ENCODE measurements at places on chromosomes 5 and 9.

- no peak for DNase-seq
These were observed 29.9 kb upstream of the MVB12B start for GRCh38 chr9:126296687-126297086.

DNA sequence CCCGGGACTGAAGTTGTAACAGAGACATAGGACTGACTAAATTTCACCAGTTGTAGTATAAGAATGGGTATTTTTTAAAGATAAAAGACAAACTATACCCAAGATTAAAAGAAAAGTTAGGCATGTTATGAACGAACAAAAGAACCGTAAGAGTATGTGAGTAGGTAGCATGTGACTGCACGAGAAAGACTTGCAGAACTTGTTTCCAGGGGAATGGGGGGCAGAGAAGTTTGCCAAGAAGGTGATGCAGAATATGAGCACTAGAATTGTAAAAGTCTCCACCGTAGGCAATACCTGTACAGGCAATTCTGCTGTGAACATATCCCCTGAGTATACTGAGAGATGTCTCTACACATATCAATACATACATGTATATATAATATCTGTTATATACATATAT lies 614.7 kb downstream of the PRELID2 start:
- DNase-seq = no peak

GRCh38 chr5:131684595-131684994 lies 49.6 kb upstream of the RAPGEF6 start:
- DNase-seq = no peak

GRCh38 chr9:18472435-18472834 lies 1.5 kb upstream of the ADAMTSL1 start:
- no peak for DNase-seq

- DNase-seq = no peak
These were observed 185.9 kb downstream of the MSX2 start for GRCh38 chr5:174910245-174910737.

DNA sequence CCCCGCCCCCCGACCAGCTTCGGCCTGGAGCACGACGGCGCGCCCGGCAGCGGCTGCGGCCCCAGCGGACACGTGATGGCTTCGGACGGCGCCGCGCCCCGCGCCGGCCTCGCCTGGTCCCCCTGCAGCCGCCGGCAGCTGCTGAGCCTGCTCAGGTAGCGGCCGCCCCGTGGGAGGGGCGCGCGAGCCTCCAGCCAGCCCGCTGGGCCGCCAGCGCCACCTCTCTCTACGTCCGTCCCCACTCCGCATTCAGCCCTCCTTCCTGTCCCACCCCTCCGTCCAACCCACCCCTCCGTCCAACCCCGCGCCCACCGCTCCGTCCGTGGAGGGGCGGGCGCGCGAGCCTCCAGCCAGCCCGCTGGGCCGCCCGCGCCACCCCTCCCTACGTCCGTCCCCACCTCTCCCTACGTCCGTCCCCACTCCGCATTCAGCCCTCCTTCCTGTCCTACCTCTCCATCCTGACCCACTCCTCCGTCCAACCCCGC lies 6.5 kb downstream of the ADAMTS13 start:
- DNase-seq = no peak

GRCh38 chr9:123421801-123422455 lies 65.9 kb downstream of the CRB2 start:
- no peak for DNase-seq

DNA sequence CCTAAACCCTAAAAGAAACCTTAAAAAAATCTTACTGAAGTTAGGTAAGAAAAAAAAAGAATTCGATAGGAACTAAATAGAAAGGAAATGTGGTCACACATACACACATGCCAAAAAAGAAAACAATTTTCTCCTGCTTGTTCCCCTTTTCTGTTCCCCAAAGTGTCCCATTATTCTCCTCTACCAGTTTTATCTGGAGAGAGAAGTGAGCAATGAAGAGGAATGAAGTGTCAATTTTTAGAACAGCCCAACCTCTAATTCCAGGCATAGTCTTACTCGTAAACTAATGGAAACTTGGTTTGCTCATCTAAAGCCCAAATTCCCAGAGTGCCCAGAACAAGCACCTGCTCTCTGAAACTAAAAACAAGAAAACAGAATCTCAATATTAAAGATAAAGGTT lies 26.1 kb downstream of the AP3B1 start:
- no peak for DNase-seq

GRCh38 chr5:177553671-177554429 lies 513 bp downstream of the FAM193B start:
- DNase-seq = no peak

DNA sequence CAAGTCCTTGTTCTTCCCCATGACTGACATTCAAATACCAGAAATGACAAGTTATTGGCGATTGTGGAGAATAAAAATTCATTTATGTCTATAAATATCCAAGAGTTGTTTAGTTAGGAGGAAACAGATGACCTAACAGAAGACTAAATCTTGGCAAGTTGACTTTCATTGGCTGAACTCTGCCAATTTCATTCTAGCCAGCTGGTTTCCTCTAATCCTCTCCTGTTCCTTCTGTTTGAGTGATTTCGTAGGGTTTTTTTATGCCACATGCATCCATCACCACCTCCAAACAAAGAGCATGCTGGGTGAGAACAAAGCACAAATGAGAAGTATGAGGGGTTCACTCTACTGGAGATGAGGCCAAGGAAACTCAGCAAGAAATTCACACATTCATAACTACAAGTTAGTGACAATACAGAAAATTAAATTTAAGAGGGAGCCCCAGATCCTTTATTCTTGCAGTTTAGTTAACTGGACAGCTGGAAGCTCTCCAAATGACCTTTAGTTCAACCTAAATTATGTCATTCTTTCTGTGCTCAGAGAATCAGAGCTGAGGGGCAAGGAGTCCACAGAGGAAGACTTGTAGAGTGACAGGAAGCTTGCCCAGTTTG lies 932.0 kb downstream of the TLE4 start:
- DNase-seq = no peak

DNA sequence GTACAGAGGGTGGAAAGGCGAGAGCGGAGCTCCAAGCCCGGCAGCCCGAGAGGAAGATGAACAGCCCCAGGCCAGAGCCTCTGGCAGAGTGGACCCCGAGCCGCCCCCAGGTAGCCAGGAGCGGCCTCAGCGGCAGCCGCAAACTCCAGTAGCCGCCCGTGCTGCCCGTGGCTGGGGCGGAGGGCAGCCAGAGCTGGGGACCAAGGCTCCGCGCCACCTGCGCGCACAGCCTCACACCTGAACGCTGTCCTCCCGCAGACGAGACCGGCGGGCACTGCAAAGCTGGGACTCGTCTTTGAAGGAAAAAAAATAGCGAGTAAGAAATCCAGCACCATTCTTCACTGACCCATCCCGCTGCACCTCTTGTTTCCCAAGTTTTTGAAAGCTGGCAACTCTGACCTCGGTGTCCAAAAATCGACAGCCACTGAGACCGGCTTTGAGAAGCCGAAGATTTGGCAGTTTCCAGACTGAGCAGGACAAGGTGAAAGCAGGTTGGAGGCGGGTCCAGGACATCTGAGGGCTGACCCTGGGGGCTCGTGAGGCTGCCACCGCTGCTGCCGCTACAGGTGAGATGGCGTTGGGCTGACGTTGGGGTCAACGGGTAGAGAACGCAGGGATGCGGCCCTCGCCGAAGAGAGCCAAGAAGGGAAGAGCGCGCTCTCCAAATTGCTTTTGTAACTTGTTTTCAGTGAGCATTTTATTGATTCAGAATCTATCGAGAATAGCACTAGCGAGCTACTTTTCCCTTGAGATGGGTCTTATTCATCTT lies at the start of gene PTGER4:
Gene PTGER4 (plus strand): TSS at position 3 of the 769 bp plus-strand sequence. CDS start 1,079 bp downstream, outside the sequence.
- no peak for DNase-seq

GRCh38 chr5:151222790-151223446 lies 974 bp downstream of the CCDC69 start:
- DNase-seq = no peak

DNA sequence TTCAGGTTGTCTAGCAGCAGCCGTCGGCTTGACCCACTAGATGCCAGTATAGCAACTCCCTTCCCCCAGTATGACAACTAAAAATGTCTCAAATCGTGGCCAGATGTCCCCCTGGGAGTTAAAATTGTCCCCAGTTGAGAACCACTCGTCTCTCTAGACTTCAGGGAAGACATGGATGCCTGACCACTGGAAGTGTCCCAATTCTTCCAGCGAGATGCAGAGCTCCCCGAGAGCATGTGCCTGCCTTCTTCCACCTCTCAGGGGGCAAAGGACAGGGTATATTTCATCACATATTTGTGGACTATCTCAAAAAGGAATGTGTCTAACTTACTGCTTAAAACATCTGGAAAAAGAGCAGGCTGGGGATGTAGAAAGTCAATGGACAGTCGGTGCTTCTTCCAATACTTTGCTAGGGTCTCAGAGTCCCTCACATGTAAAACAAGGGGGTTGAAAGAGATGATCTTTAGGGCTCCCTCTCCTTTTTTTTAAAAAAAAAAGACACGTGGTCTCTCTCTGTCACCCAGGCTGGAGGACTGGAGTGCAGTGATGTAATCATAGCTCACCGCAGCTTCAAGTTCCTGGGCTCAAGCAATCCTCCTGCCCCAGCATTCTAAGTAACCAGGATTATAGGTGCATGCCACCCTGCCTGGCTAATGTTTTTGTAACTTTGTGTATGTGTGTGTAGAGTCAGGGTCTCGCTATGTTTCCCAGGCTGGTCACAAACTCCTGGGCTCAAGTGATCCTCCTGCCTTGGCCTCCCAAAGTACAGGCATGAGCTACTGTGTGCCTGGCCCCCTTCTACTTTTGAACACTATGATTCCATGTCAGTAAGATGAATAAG lies 190.6 kb downstream of the DAB2IP start:
- DNase-seq = no peak

- no peak for DNase-seq
These were observed at the start of gene CFAP90 for GRCh38 chr5:7850395-7851239. Gene CFAP90 (minus strand): TSS chr5:7851133. CDS start chr5:7851021, 112 bp downstream.

DNA sequence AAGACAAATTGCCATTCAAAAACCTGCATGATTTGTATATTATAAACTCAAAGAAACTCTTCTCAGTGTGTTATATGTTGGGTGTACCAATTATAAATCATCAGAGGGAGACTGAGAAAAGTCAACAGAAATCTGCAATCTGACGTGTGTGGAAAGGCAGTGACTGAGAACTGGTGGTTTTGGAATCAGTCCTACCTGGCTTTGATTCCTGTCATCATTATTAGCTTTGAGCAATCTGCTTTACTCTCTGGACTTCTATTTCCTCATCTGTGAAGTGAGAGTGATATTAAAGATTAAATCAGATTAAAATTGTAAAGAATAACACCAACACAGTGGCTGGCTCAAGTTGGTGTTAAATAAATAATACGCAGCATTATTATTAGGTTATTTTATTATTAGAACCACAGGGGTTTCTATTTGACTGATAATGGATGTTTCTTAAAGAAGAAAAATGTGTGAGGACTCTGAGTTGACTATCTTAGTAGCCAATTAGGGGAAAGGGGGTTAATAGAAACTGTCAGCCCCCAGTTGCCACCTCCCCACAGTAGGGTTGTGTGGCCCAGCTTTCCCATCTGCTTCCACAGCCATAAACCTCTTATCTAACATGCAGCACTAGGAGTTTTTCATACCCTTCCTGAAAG lies 59.6 kb downstream of the SNCAIP start:
- no peak for DNase-seq

DNA sequence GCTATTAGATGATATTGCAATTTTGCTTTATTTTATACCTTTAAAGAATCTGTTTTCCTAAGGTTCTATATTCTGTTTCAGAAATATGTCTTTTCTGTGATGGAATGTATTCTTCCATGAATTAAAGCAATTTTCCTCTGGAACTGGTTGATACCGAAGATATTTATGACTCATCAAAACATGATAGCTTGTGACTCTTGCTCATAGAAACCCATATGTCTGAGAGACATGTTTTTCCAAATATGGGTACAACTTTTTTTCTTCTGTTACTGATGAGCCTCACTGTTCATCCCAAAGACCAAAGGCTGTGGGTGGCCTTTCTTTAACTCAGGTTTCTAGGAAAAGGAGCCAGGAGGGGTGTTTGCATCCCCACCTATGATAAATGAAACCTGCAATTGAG lies 126.1 kb upstream of the PAPPA start:
- peak; percentile 27 for DNase-seq

DNA sequence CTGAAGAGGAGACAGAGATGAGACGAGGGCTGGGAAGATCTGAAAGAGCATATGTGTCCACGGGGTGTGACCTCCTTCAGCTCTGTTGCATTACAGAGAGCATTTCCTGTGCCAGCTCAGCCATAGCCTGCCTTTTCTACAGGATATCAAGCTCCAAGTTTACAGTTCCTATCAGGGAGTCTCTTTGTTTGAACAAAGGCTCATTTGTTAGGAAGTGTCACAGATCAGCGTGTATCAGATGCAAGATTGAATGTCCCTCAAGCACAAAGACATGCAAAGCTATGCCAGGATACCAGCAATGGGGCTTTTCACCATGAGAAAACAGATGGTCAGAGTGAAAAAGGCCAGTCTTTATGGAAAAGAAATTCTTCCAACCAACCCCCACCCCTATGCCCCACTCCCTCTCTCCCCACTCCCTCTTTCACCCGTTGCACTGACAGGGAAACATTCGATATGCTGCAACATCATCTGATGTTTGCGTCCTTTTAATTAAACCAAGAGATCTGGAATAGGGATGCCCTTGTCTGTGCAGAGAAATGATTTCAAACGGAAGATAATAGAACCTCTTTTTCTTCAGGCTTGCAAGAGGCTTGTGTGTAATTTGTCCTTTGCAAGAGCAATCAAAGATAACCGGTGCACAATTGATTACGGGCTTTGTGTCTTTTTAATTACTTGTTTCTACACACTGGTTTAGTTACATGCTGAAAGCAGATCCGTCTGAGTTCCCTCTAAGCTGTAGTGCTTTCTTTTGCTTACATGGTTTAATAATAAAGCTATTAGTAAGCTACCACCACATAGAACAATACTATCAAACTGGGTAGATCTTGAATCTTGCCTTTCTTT lies 263.1 kb upstream of the RGMB start:
- DNase-seq = no peak

GRCh38 chr5:113063927-113064326 lies 87.3 kb downstream of the DCP2 start:
- DNase-seq = no peak

DNA sequence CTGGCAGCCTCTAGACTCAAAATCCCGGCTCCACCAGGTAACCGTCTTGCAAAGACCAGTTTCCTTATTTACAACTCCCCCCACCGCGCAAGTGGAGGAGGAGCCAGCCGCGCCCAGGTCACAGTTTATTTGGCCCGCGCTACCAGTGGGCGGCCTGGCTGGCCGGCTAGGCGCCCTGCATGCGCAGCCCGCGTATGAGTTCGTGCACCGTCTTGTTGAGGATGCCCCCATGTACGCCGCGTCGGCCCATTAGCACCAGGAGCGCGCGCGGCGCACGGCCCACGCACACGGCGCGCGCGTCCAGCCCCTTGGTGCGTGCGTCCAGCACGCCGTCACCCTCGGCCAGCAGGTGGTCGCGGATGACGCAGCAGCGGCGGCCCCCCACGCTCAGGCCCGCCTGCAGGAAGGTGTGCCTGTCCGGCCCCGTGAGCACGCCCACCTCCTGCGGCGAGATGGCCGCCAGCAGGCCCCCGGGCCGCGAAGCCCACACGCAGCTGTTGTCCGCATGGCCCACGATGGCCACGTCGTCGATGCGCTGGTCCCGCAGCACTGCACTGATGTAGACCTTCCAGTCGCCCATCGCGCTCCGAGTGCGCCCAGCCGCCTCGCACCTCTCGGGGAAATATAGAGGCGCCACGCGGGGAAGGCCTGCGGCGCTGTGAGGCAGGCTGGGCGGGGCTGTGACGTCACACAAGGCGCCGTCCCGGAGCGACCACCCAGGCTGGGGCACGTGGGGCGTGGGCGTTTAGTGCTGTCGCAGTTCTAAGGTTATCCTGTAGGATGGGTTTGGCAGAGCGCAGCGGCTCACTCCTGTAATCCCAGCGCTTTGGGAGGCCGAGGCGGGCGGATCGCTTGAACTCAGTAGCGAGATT lies at the start of gene PFN3:
Gene PFN3 (minus strand): TSS at position 665 of the 872 bp plus-strand sequence. CDS start 85 bp downstream, at position 580.
- no peak for DNase-seq
